ENCODE measurements at places on chromosomes 16 and 17. TPM values are rescaled to one million over a fixed set of nuclear protein-coding genes. Genes with fewer than 3 reads are reported as not detected.

GRCh38 chr17:69447726-69448125 is 33.2 kb downstream of the MAP2K6 start:
- no peak for DNase-seq

DNA sequence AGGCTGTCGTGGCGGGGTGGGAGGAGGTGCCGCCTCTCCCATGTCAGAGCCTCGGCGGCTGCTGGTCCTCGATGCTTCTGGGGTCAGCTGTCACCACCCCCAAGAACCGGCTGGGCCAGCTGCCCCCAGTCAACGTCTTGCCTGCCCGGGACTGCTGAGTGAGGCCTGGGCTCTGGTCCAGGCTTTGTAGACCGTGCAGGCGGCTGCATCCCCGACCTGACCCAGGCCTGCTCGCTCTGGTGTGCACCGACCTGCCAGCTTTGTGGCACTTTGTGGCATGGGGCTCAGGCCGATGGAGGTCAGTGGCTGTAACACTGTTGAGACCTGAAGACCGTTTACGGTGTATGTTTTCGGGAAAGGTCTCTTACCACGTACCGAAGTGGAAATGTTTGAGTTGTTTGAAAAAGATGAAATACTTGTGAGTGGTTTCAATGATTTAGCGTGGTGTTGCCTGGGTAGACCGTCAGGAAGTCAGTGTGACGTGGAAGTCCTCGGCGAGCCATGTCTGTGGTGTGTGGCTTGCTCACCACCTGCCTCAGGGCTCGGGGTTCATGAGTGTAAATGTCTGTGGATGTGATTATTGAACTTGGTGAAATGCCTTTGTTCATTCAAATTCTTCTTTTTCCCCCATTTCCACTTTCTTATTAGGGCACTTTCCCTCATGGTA is 53.2 kb upstream of the ZNF750 start:
- no peak for DNase-seq

The ACE gene
- total RNA-seq = not detected

DNA sequence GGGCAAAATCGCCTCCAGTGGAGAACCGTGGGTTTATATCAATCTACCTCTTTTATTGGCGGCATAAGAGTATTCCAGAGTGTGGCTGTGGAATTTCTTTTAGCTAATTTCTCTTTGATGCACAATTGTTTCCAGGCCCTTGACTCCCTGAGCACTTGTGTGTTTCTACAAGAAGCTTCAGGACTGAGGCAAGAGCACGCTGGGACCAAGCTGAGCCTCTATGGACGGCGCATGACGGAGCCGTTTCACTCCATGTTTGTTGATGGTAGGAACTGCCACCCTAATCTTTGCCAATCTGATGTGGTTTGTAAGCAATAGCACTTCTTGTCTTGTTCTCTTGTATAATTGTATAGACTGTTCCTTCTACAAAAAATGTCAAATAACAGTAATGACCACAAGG is 11.2 kb upstream of the ANKRD40CL start:
- no peak for DNase-seq

DNA sequence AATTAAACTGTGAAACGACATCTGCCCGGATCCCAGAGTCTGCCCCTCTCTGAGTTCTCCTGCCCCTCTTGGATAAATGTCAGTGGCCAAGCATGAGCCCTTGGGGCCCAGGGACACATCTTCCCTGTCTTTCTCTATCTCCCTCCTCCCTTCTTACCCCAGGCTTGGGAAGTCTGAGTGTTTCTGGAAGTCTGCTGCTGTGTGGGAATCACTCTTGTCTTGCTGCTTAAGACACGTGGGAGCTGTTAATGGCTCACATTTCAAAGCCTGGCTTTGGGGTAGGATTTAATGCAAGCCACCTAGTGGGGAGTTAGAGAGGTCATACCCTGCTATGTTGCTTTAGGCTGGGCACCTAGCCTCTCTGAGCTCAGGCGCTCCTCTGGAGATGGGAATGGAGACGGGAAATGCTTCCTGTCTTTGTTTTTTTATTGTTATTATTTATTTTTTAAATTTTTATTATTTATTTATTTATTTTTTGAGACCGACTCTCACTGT is 218.5 kb upstream of the CIBAR2 start:
- peak; percentile 73 for DNase-seq

The ITGAL gene
- not detected for total RNA-seq

DNA sequence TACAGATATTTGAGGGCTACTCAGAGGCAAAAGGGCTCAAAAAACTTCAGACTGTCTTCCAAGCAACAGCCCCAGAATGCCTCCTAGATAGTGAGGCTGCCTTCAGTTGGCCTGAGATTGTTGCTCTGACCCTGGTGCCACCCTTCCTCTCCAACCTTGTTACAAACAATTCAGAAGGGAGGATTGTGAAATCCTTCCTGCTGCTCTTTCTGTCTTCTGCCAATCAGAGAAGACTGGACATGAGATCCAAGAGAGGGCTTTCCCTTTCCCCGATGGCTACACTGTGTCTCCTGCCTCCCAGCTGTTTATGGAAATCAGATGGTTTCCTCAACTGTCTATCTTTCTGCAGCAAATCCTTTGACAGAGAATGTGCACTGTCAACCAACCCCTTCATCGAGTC is 419.9 kb downstream of the CDH13 start:
- no peak for DNase-seq

- no peak for DNase-seq
Observed at GRCh38 chr16:2036200-2036966, 9.7 kb downstream of the NHERF2 start.

The FGF11 gene
- total RNA-seq = not detected

The ACSM5 gene
- total RNA-seq = not detected

DNA sequence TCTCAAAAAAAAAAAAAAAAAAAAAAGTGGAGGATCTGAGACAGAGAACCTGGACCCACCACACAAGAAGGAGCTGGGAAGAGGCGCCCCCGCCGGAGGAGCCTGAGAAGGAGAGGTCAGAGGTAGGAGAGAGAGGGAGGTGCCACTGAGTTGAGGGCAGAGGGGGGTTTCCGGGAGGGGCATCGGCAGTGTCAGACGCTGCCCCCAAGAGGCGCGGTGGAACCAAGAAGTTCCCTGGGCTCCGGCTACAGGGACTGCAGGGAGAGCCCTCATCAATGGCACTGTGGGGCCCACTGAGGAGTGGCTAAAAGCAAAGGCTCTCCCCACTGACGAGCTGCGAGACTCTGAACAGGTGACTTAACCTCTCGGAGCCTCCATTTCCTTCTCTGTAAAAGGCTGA is 4.2 kb downstream of the CCDC42 start:
- no peak for DNase-seq

The CACNG3 gene
- not detected for total RNA-seq

DNA sequence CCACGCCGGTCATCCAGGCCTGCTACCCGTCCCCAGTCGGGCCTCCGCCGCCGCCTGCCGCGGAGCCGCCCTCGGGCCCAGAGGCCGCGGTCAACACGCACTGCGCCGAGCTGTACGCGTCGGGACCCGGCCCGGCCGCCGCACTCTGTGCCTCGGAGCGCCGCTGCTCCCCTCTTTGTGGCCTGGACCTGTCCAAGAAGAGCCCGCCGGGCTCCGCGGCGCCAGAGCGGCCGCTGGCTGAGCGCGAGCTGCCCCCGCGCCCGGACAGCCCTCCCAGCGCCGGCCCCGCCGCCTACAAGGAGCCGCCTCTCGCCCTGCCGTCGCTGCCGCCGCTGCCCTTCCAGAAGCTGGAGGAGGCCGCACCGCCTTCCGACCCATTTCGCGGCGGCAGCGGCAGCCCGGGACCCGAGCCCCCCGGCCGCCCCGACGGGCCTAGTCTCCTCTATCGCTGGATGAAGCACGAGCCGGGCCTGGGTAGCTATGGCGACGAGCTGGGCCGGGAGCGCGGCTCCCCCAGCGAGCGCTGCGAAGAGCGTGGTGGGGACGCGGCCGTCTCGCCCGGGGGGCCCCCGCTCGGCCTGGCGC is 2.4 kb downstream of the HIC1 start:
- no peak for DNase-seq

DNA sequence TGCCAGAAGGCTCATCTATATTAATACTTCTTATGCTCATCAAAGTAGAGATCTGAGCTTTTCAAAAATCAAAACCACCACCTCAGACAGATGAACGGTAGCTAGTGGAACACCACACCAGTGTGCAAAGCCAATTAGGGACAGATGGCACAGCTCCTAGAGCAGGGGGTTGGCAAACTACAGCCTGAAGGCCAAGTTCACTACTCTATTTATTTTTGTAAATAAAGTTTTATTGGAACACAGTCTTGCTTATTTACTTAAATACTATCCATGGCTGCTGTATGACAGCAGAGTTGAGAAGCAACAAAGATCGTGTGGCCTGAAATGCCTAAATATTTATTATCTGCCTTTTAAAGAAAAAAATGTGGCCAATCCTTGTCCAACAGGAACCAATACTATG is 56.8 kb downstream of the AMFR start:
- DNase-seq = no peak

The PRAC2 gene
- not detected for total RNA-seq

The HS3ST2 gene
- not detected for total RNA-seq

The KREMEN2 gene
- total RNA-seq = not detected

- DNase-seq = no peak
Observed at GRCh38 chr17:77246110-77247047, 105.6 kb downstream of the SEC14L1 start.

The KRTAP4-3 gene
- total RNA-seq = not detected

DNA sequence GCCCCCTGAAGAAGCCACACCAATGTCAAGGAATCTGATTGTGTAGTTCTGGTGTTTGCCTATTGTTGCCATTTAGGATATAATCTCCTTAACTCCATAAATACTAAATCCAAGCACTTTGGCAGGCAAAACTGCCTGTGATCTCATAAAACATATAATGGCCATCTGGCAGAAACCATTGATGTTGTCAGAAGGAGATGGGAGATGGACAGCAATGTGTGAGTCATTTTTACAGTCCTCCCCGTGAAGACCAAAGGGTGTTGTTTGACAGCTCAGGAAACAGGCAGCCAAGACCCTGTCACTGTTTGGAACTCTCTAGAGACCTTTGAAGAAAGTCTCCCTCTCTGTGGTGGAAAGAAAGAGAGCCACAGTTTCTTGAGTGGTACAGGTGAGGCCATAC is 454.1 kb downstream of the HS3ST3B1 start:
- no peak for DNase-seq

DNA sequence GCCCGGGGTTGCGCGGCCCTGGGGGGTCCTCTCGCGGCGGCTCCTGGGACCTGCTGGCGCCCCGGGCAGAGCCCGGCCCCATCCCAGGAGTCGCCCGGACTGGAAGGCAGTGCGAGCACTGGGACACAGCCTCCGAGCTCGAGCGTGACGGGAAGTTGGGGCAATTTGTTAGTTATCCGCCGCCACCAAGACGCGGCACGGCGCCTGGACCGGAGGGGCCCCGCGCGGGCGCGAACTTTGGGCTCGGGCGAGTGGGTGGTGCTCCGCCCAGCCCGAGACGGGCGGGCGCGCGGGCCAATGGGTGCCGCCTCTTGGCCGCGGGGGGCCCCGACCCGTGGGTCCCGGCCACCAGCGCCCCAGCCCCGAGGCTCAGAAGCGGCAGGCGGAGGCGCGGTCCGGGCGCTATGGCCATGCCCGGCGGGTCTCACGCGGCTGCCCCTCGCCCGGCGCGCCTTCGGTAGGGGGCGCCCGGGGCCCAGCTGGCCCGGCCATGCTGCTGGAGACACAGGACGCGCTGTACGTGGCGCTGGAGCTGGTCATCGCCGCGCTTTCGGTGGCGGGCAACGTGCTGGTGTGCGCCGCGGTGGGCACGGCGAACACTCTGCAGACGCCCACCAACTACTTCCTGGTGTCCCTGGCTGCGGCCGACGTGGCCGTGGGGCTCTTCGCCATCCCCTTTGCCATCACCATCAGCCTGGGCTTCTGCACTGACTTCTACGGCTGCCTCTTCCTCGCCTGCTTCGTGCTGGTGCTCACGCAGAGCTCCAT is at the start of gene ADORA2B:
ADORA2B (plus strand) TSS at position 372 of the 768 bp plus-strand sequence; CDS start at position 491, 119 bp downstream.
- peak; percentile 80 for DNase-seq

All from SJSA1 (cell line).